ENCODE measurements at places on chromosomes 3 and 15.

- no peak for DNase-seq
Measured at GRCh38 chr3:123789760-123790159, 94.4 kb downstream of the MYLK start.

- no peak for DNase-seq
Measured at GRCh38 chr3:95334461-95334860, 1271.6 kb downstream of the NSUN3 start.

GRCh38 chr3:24222165-24222805 lies 272.4 kb downstream of the THRB start:
- no peak for DNase-seq

DNA sequence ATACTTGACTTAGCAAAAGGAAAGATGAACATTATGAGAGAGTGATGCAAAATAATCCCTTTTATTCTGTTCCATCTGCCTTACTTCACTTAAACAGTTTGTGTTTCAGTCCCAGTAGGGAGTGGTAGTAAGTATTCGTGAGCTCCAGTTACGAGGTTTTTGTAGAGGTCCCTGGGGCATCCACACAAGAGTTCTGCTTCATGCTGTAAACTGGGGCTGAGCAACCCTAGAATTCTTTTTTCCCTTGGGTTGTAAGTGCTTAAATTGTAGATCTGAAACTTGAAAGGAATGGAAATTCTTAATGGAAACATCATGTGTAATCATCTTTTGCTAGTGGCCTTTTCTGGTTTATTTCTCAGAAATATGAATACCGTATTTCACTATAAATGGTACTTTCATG lies 79.5 kb downstream of the SEMA6D start:
- DNase-seq, result no peak

DNA sequence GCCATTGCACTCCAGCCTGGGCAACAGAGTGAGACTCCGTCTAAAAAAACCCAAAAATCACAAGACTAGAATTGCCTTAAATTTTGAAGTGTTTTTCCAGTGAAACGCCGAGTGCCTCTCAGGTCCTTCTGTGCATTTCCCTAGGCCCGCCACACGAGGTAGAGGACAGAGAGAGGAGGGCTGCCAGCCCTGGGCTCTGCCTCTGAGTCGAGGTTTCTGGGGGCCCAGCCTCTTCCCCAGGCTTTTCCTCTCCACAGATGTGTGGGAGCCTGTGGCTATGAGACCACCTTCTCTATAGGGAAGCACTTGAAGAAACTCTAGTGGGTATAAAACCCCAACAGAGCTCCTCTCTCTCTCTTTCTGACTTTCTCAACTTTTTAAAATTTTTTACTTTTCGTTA lies 10.9 kb upstream of the EHD4 start:
- DNase-seq, result no peak

GRCh38 chr15:55238877-55239276 lies 42.1 kb upstream of the RSL24D1 start:
- no peak for DNase-seq

DNA sequence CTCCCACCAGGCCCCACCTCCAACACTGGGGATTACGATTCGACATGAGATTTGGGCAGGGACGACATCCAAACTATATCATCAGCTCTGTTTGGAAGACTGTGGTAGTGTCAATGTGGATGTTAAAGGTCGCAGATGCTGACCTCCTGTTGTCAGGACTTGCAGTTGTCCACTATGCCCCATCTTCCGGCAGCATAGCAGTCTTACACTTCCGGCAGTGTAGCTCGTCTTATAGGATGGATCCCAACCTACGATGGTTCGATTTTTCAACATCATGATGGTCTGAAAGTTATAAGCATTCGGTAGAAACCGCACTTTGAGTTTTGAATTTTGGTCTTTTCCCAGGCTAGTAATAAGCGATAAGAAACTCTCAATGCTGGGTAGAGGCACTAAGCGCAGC lies 20.6 kb downstream of the CLRN1 start:
- DNase-seq, result no peak

DNA sequence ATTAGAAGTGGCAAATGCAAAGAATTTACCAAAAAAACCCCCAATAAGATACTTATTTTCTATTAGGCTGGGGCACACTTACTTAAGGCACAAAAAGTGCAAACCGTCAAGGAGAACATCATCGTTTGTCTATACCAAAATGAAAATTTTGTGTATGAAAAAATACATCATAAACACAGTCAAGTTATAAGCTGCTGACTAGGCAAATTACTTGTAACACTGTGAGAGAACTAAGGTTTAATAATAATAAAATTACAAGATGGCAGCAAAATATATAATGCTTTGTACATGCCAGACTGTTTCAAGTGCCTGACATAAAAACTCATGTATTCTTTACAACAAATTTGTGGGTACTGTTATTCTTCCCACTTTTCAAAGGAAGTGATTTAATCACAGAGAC lies 297.2 kb upstream of the CRBN start:
- DNase-seq, result no peak

DNA sequence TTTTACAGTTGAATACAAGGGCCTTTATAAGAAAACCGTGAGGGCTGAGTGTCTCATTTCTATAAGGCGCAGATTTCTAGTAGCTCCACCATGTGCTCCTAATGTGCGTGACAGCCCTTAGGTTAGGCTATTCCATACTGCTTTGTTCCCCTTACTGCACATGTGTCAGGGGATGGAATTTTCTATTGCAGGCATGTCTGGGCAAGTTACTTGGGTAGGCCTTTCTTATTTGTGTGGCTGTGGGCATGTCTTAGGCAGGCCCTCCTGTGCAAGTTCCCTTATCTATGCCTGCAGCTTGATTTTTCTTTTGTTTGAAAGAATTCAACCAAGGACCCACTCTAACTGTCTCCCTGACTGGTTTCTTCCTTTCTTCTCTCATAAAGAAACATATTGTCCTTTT lies 434.2 kb upstream of the CNTN3 start:
- DNase-seq, result no peak

- no peak for DNase-seq
Measured at GRCh38 chr3:64108231-64108630, 84.9 kb upstream of the PSMD6 start.

- no peak for DNase-seq
Measured at GRCh38 chr3:69385723-69386555, at the start of gene FRMD4B. Gene FRMD4B (minus strand): TSS chr3:69386088. CDS start chr3:69385989, 99 bp downstream.

- DNase-seq, result no peak
Measured at GRCh38 chr3:187186375-187186774, 10.9 kb upstream of the RTP1 start.

- DNase-seq, result no peak
Measured at GRCh38 chr15:45199136-45199810, 11.5 kb upstream of the SHF start.

DNA sequence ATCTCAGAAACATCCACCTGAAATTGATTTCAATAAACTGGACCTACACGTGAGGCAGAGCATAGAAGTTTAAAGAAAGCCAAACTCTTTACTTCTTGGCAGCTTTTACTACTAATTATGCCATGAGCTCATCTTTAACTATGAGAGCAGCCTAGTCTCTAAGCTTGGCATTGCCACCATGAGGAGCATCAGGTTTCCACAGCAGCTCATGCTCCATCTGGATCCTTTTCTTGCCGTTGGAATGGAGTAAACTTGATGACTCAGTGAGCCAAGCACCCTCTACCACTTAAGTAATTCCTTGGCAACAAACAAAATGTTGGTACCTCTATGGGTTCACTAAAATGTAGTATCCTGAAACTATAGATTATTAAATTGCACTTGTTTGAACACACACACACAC lies 583.2 kb downstream of the EPHA3 start:
- no peak for DNase-seq

DNA sequence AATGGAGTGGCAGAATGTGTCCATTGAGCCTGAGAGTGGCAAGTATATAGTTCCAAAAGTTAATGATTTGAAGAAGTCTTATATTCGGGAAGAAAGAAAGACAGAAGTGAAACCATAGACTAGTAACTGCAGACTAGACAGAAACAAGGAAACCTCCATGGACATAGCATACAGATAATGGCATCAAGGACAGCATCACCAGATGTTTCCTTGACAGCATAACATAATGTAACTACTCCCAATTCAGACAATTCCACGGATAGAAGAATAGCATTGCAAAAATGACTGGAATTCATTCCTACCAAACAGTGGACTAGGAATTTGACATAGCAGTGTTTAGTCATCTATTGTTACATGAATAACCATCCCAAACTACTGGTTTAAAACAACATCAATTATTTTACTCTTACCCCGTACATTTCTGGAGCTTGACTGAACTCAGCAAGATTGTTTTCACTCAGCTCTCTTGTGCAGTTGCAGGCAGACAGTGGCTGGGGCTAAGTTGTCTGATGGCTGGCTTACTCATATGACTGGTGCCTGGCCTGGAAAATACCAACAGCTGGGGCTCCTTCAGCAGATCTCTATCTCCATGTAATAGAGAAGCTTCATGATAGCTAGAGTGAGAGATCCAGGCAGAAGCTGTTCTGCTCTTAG lies 109.7 kb upstream of the GADL1 start:
- DNase-seq, result no peak

GRCh38 chr3:154954757-154955156 lies 125.4 kb upstream of the MME start:
- no peak for DNase-seq

GRCh38 chr3:171193693-171194092 lies 167.2 kb upstream of the SLC2A2 start:
- no peak for DNase-seq

DNA sequence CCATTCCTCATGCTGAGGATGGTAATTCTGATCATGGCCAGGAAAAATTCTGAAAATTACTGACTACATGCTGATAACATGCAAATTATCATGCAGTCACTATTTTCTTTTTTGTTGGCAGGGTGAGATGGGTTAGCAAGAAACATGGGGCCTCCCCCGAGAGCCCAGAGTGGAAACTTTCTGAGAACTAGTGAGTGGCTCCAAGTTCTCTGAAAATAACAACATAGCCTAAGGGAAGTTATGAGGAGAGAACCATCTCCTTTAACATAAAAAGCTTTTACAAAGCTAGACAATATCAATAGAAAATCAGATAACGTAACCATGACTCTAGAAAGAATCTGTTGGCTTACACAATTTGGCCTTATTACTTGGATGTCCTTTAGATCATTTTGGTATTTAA lies 254.2 kb downstream of the PLOD2 start:
- no peak for DNase-seq

GRCh38 chr15:58487041-58487723 lies 55.4 kb downstream of the LIPC start:
- no peak for DNase-seq

DNA sequence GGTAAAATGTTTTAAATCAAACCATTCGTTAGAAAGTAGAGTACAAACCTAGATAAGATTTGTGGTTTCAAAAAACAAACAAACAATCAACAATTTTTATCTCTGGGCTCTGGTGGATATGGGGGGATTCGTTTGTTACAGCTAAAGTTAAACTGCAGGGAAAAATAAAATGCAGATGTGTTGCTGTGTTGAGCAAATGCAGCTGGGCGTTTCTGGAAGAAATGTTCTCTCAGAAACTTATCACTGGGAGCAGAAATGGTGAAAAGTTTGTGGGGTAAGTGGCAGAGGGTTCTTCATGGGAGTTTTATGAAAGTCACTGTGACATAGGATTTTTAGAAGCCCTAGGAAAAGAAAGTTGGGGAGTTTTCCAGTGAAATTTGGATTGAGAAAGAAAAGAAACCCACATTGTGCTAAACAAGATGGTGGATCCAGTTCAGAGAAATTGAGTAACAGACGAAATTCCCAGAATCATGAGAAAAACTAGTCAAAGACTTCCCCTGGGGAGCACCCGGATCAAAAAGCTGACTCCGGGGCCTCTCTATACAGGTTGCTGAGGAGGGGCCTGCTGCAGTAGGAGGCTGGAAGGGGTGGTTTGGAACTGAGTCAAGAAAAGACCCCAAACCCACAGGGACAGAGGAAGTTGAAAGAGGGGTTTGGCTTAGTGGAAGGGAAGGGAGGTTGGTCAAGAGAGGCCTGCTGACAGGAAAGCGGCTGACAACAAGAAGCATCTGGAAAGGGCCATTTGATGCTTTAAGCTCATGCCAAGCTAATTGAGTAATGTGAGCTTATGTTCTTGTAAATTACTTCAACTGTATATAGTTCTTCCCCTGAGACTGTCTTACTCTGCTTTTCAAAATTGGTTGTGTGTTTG lies 108.7 kb downstream of the RARB start:
- DNase-seq, result no peak

GRCh38 chr3:138768946-138769345 lies 65.8 kb downstream of the PIK3CB start:
- no peak for DNase-seq

- no peak for DNase-seq
Measured at GRCh38 chr3:139227165-139227564, 116.7 kb upstream of the MRPS22 start.

DNA sequence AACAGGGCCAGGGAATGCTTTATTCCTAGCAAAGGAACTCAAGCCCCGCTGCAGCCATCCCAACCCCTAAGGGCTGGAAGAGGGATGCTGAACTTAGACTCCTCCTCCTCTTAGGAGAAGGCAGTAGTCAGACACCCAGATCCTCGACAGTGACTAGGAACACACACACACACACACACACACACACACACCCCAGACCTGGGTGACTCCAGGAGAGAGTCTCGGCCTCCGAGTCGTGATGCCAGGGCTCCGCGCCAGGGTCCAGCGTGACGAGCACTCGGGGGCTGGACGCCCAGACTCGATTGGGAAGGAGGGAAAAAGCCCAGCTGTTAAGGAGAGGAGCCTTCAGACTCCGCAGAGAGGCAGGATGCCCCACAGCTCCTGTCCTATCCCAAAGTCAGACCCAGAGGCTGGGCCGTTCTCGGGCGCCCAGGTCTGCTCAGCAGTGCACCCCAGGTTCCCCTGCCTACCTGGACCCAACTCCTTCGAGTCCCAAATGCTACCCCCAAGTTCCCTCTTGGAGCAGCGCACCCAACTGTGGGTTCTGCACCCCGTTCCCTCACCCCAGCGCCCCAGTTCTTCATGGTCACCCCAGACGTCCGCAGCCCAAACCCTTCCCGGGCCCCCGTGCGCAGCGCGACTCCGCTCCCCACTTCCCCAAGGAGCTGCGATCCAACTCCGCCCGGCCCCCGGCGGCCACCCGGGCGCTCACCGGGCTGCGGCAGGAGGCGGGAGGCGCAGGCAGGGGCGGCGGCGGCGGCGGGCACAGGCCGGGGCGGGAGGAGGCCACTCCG lies 421 bp downstream of the BMF start:
- DNase-seq, result no peak

DNA sequence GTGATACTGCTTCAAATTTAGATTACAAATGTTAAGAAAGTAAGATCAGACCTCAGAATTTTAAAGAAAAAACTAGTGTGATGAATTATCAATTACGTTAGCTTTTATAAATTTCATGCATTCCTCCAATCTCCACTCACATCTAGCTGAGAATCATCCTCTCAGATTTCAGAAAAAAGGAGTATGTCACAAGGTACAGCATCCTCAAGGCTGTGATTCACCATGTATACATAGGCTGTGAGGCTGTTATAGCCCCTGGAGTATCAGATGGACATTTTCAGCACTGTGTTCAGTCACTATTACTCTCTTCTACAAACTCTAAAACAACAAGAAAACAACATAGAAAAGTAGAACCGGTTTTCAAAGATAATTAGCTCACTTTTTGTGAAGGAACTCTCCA lies 214.4 kb downstream of the PCCB start:
- no peak for DNase-seq

Measured in stimulated activated CD8-positive, alpha-beta memory T cell treated with anti-CD3 and anti-CD28 coated beads, Interleukin-7, amount 100 ng/mL, for 4 hours (primary cell).